NCI-H187 treated with DMSO at 0.1 percent for 48 hours (cell line): ENCODE measurements at places on chromosomes 12 and 14.
A peak's percentile ranks its signal among the peaks of the same experiment; 100 is the strongest.

DNA sequence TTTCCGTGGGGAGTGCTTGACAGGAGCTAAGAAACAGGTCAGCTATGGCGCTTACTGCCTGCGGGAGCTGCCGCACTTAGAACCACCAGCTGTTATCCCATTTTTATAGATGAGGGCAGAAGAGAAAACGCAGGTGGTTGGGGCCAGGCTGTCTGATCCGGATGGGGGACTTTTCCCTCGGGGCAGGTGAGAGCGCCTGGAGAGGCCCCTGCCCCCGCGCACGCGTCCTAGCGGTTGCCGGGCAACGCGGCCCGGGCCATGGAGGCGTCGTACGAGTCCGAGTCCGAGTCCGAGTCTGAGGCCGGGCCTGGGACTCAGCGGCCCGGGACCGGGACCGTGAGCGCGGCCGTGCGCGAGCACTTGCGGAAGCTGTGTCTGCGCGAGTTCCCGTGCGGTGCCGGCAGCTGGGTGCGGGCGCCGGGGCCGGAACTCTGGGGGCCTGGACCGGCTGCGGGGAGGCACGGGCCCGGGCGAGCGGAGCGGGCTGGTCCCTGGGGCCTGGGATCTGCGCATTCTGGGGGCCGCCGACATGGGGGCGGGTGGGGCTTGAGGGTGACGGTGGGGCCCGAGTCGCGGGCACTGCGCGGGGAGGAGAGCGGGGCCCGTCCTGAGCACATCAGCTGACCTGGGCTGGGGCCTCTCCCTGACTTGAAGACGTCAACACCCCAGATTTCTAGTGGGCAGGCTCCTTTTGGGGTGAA lies at the start of gene LRRC43:
TSS of gene LRRC43 (plus strand) at position 237 of the 701 bp plus-strand sequence. CDS start at position 259, 22 bp downstream.
- peak; percentile 41 for DNase-seq

DNA sequence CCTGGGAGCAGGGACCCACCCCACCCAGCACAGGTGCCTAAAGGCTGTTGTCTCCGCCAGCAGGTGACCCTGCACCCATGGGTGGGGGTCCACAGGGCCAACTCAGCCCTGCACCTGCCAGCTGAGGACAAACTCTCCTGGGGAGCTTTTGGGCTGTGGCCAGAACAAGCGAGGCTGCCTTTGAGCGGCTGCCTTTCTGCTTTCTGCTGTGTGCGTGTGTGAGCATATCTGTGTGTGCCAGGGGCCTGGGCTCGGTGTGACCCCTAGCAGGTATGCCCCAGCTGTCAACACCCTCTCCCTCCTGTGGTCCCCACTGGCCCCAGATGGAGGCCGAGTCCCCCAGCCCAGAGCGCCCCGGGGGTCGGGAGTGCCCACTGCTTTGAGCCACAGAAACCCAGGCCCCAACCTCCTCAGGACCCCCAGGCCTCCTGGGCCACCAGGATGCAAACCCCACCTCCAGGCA lies 25.9 kb upstream of the GPR132 start:
- DNase-seq: no peak

GRCh38 chr12:107622001-107622400 lies 63.6 kb upstream of the PWP1 start:
- no peak for DNase-seq

DNA sequence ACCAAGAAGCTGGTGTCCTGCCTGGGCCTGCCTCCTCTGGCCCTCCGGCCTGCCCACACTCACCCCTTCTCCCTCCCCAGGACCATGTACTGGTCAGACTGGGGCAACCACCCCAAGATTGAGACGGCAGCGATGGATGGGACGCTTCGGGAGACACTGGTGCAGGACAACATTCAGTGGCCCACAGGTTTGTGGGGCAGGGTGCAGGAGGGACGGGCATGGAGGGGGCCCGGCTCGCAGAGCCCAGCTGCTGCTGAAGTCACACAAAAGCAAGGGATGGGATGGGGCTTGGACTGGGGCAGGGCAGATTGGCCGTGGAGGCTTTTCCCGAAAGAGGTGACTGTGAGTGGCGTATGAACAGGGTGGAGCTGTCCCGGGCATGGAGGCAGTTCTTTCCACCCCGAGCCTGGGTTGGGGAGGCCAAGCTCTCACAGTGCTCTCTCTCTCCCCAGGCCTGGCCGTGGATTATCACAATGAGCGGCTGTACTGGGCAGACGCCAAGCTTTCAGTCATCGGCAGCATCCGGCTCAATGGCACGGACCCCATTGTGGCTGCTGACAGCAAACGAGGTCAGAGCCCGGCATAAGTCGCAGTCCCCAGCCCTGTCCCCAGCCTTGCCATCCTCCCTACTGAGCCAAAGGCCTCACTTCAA lies 7.8 kb upstream of the NXPH4 start:
- no peak for DNase-seq

- no peak for DNase-seq
Observed at GRCh38 chr14:106291626-106292025, 765.2 kb downstream of the TMEM121 start.

GRCh38 chr14:69536971-69537370 lies 37.7 kb downstream of the CCDC177 start:
- no peak for DNase-seq

- peak; percentile 29 for DNase-seq
Observed at GRCh38 chr12:108394196-108394595, 55.1 kb upstream of the CMKLR1 start.

DNA sequence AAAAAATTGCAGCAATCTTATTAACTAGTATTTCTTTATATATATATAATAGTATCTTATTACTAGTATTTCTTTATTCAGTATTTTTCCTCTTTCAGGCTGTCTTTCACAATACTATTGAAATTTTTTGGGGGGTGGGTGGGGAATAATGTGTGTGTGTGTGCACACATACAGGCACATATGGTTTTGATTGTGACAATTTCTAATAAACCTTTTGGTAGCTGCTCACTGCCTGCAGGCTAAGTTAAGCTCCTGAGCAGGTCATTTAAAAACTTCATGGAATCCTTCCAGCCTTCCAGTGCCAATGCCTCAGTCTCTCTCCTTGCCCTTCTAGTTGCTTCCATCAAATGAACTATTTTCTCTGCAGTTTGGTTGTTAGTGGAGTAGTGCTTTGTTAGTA lies 490.1 kb downstream of the PCNX1 start:
- no peak for DNase-seq

DNA sequence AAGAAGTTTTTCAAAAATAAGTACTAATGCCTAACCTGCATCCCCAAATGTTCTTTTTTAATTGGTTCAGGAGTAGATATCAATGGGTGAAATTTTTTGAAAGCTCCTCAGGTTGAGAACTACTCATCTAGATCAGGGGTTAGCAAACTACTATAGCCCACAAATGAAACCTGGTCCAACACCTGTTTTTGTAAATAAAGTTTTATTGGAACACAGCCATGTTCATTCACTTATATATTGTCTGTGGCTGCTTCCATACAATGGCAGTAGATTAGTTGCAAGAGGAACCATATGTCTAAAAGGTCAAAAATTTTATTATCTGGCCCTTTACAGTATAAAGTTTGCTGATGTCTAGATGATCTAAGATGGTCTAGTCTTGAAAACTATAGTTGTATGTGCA lies 13.8 kb downstream of the PUS7L start:
- no peak for DNase-seq

DNA sequence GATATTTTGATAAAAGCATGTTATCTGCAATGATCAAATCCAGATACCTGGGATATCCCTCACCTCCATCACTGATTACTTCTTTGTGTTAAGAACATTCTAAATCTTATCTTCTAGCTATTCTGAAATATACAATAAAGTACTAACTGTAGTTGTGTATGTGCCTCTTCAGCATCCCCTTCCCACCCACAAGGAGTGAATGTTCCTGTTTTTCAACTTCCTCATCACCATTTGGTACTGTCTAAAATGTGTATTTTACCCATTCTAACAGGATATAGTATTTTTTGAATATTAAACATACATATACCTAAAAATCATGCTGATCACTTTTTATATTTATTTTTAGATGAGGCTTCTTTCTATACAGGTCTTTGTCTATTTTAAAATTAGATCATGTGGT lies 1252.6 kb downstream of the TMEM121 start:
- DNase-seq: no peak

DNA sequence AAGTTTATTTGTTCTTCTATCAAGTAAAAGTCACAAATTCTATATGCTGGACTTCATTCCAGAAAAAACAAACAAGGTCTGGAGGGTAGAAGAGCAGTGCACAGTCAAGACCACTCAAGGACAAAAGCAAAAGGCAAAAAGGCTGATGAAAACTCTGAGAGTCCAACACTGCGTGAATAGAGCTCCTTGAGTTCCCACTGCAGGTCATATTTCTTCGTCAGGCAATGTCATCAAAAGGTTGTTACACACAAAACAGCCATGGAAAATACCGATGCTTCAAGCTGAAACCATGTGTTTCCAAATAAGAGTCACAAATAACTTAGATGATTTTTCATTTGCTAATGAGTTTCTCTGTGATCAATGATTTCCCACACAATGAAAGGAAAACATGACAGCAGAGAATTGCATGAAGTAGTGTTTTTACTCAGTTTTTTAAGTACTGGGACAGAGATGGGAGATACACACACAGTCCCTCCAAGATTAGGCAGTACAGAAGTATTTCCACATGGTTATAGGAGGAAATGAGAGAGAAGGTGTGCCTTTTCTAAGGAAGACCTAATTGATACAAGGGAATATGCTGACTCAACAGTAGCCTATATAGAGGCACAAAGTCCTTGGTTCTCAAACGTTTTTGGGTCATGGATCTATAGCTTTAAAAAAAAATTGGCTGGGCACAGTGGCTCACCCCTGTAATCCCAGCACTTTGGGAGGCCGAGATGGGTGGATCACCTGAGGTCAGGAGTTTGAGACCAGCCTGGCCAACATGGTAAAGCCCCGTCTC lies 177.7 kb downstream of the MED13L start:
- DNase-seq: no peak

DNA sequence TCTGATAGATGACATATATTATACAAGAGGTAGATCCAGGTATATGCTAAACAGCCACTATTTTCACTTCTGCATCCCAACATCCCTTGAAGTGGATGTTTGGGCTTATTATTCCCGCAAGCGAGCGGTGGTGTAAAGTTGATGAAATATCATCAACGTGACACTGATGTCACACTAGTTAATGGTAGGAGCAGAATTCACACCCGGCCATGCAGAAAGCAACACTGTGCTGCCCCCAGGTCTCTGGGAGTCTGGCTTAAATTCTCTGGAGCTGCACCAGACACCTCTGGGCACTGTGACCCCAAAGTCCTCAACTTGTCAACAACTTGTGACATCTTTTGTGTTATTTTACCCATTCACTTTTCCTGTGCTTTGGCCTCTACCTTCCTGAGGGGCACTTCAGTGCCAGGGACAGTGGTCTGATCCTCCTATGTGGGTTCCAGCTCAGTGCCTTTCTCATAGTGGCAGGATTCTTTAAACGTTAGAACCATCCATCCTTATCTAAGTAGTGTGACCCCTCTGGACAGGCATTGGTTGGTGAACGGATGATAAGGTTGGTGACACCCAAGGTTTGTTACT lies 952 bp downstream of the DRAM1 start:
- DNase-seq: no peak

GRCh38 chr12:94099632-94100031 lies 48.7 kb upstream of the PLXNC1 start:
- no peak for DNase-seq

DNA sequence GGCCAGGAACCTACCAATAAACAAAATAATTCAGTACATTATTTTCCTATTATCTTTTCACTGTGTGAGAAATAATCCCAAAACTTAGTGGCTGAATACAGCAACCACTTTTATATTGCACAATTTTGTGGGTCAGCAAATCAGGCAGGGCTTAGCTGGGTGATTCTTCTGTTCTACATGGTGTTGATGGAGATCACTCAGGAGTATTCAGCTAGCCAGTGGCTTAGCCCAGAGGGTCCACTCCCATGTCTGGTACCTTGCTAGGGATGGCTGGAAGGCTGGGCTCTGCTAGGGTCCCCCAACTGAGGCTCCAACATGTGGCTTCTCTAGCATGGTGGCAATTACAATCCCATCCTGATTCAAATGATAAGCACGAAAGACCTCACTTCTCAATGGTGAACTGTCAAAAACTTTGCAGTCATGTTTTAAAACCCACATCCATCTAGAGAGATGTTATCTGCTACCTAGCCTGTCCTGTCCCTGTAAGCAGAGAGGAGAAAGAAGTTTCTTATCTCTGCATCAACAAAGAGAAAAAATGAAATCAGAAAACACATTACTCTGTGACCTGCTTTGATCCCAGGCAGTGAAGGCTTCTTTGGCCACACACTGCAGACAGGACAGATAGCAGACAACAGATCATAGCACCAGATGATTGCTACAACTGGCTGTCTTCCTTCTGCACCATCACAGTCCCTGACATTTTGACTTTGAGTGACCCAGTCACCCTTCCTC lies 51.0 kb upstream of the MYL2 start:
- DNase-seq: no peak

DNA sequence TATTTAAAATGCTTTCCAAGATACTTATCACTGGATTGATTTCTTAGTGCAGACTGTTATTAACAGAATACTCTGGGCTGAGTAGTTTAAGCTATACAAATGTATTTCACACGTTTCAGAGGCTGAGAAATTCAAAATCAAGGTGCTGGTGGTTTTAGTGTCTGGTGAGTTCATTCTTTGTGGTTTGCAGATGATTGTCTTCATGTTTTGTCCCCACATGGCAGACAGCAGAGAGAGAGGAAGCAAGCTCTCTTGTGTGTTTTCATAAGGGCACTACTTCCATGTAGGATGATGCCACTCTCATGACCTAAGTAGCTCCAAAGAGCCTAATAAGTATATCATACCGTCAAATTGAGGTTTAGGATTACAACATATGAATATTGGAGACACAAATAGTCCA lies 1348.9 kb upstream of the FLRT2 start:
- no peak for DNase-seq

- DNase-seq: no peak
Observed at GRCh38 chr12:48567731-48568130, 2.1 kb downstream of the LALBA start.

DNA sequence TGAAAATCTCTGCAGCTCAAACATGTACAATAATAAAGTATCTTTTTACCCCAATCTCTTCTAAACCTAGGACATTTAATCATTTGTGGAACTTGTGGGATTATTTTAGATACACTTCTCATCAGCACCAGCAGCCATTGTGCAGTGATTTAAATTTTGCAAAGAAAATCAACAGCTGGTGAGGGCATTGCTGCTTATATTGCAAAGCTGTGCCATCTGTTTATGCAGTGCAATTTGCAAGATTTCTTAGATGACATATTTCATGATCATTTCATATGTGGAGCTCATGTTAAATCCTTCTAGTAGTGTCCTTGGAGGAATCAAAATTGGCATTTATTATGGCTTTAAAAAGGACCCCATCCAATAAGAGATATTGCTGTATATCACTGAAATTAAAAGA lies 320.7 kb downstream of the BTG1 start:
- no peak for DNase-seq
